ENCODE measurements at places on chromosomes 13 and 19. TPM values are rescaled to one million over a fixed set of nuclear protein-coding genes. Genes with fewer than 3 reads are reported as not detected.
A peak's percentile ranks its signal among the peaks of the same experiment; 100 is the strongest.

The PSG2 gene
- not detected for total RNA-seq

DNA sequence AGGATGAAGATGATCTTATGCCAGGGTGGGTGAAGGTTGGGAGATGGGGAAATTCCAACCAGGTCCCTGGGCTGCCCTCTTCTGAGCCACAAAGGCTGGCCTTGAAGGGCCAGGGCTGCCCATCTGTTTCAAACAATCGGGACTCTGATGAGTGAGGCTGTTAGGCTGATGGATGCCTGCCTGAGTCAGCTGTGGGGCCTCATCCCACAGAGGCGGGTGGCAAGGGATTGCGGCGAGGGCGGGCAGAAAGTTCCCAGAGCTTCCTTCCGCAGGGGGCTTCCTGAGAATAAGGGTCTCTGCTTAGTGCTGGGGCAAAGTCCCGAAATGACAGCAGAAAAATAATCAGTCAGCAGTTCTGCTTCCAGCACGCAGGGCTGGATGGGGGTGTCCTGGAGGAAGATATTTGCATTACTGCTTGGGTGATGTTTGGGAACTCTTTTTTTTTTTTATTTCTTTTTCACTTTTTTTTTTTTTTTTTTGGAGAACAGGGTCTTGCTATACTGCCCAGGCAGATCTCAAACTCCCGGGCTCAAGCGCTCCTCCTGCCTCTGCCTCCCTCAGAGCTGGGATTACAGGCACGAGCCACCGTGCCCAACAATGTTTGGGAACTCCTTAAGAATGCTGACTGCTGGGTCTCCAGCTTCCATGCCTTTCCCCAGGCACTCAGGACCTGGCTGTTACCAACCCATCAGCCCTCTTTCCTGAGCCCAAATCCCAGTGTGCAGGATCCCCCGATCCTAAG lies 14.1 kb downstream of the SH3GL1 start:
- no peak for DNase-seq

- no peak for DNase-seq
Observed at GRCh38 chr13:97109256-97109655, 112.9 kb upstream of the MBNL2 start.

GRCh38 chr13:30792285-30793000 lies 57.1 kb downstream of the ALOX5AP start:
- DNase-seq = peak; percentile 38

DNA sequence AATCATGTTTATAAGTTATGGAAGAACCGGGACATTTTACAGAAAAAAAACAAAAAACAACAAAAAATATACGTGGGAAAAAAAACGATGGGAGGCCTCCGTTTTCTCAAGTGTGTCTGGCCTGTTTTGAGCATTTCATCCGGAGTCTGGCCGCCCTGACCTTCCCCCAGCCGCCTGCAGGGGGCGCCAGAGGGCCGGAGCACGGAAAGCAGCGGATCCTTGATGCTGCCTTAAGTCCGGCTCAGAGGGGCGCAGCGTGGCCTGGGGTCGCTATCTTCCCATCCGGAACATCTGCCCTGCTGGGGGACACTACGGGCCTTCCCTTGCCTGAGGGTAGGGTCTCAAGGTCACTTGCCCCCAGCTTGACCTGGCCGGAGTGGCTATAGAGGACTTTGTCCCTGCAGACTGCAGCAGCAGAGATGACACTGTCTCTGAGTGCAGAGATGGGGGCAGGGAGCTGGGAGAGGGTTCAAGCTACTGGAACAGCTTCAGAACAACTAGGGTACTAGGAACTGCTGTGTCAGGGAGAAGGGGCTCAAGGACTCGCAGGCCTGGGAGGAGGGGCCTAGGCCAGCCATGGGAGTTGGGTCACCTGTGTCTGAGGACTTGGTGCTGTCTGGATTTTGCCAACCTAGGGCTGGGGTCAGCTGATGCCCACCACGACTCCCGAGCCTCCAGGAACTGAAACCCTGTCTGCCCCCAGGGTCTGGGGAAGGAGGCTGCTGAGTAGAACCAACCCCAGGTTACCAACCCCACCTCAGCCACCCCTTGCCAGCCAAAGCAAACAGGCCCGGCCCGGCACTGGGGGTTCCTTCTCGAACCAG lies 1.8 kb upstream of the APOE start:
- DNase-seq = no peak

- DNase-seq = no peak
Observed at GRCh38 chr13:99275093-99275469, 16.9 kb upstream of the GPR18 start.

The MICU2 gene
- 21.5 TPM for total RNA-seq

The PTPRH gene
- total RNA-seq = 1.1 TPM

DNA sequence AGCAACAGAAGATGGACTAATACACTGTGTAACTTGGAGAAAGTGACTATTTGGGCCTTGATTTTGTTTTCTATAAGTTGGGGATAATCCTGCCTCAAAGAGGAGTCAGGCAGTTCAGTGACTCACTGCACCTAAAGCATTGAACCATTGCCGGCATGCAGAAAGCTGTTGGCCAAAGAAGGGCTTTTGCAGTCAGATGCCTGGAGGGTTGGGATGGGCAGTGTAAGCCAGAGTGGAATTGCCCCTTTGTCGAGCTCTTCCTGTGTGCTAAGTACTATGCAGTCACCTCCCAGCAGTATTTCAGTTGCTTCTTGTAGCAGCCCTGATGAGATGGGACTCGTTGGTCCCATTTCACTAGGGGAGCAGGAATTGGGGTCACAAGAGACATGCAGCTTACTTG lies 11.1 kb downstream of the ZNF473 start:
- no peak for DNase-seq

- DNase-seq = no peak
Observed at GRCh38 chr19:53057904-53058580, 13.5 kb downstream of the ERVV-2 start.

DNA sequence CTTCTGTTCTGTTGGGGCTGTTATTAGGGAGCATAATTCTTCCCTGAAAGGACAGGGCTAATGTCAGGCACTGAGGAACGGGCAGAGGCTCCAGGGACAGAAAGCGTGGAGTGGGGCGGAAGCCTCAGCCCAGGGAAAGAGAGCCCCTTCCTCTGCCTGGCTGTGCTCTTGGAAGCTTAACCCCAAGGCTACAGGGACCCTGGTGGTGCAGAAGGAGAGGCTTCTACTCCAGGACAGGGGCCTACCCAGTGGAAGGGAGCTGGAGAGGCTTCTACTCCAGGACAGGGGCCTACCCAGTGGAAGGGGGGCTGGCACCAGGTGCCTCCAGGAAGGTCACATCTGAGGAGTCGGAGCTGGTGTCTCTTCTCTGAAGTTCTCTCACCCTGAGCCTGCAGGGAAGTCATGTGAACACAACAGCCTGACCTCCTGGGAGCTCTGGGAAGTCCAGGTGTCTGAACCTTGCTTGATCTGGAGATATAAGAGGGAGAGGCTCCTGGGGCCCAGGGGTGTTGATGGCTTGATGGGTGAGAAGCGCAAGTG lies 159.5 kb upstream of the SOX1 start:
- no peak for DNase-seq

GRCh38 chr13:98014766-98015165 lies 61.3 kb downstream of the IPO5 start:
- DNase-seq = no peak

DNA sequence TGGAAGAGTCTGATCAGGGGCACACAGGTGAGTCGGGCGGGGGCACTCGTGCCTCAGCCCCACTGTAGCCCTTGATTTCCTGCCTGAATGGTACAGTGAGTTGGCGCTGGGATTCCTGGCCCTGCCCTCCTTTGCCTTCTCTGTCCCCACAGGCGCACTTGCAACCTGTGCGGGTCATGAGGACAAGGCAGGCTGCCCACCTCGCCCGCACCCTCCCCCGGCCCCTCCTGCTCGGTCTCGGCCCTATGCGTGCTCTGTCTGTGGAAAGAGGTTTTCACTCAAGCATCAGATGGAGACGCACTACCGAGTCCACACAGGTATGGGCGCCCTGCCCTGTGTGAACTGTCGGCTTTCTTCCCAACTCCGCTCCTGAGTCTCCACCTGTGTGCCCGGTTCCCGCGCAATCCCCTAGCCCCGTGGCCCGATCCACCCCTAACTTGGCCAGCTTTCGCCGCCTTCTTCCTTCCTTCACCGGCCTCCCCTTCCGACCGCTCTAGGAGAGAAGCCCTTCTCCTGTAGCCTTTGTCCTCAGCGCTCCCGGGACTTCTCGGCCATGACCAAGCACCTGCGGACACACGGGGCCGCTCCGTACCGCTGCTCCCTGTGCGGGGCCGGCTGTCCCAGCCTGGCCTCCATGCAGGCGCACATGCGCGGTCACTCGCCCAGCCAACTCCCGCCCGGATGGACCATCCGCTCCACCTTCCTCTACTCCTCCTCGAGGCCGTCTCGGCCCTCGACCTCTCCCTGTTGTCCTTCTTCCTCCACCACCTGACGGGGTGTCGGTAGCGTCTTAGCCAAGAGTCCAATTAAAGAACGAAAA lies 1.6 kb upstream of the KMT2B start:
- DNase-seq = no peak

DNA sequence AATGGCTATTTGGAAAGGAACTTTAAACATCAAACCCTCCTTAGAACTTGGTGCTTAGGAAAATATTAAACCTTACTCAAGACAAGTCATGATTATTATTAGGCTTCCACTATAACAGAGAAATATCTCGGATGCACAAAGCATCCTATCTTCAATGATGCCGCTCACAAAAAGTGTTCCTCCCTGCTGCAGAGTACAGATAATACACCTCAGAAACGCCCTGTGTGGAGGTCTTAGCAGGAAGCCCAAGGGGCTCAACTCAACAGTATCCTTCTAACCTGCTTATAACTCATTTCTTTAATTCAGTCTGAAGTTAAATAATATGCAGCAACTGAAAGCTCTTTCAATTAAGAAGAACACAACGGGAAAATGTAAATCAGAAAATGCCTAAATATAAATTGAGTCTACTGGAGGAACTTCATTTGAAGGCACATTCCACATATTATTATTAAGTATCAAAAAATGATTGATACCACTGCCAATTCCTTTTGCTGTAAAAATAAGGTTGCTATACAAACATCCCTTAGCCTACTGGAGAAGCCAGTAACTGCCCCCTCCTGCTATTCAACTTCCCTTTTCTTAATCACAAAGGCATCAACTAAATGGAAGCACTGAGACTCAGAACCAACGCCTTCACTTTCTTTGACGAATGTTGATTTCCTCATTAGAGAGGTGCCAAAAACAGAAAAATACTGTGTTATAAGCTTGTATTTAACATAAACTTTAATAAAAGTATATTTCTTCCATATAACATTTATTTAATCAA lies 12.0 kb downstream of the ELF1 start:
- no peak for DNase-seq

GRCh38 chr19:9620842-9621155 lies 233 bp downstream of the ZNF561 start:
- DNase-seq = no peak

Measured in thoracic aorta (tissue), 2 donors.